ENCODE measurements at places on chromosomes 3 and 15. TPM values are rescaled to one million over a fixed set of nuclear protein-coding genes. Genes with fewer than 3 reads are reported as not detected.

- H3K36me3 ChIP-seq: no peaks in the 10 kb centered on the region
- DNase-seq: no peak
- no peak overlapping the region for H3K27ac ChIP-seq
- no peaks in the 10 kb centered on the region for H3K27me3 ChIP-seq
- H3K4me3 ChIP-seq: no peak overlapping the region
- no peaks in the 10 kb centered on the region for H3K4me1 ChIP-seq
These were observed 32.0 kb upstream of the SEMA6D start for GRCh38 chr15:47685141-47685870.

DNA sequence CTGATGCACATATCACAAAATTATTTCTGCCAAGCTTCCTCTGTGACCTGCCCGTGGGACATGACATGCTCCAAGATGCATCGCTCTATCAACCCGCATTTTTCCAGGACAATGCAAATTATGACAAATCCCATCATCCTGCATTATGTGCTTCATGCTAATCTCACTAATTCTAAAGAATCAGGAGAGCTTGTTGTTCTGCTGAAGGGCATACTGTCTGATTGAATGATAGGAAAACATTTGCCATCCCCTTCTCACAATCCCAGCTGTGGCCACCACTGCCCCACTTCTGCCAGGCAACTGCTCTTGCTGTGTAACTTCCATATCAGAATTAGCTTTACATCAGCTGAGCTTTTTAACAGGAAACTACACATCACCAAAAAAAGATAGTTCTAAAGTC is 203.5 kb upstream of the NANOGP8 start:
- no peak for DNase-seq
- H3K27ac ChIP-seq: no peak overlapping the region
- H3K4me1 ChIP-seq: no peaks in the 10 kb centered on the region
- H3K27me3 ChIP-seq: no peaks in the 10 kb centered on the region
- no peaks in the 10 kb centered on the region for H3K36me3 ChIP-seq

DNA sequence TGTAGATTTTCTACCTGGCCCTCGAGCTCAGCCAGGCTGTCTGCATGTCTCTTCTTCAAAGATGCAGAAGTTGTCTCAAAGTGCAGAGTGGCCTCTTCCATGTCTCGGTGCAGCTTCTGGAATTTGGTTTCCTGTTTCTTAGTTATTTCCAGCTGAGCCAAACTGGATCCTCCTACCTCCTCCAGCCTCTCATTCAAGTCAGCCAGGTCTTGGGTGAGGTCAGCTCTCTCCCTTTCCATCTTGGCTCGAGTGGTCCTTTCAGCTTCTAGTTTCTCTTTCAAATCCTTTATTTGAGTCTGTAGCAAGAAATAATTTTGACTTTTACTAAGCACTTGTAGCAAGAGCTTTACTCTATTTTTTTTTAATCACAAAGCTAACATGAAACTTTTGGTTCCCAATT is 81.8 kb downstream of the MYH15 start:
- H3K27me3 ChIP-seq: no peaks in the 10 kb centered on the region
- H3K4me1 ChIP-seq: no peaks in the 10 kb centered on the region
- H3K27ac ChIP-seq: no peak overlapping the region
- H3K4me3 ChIP-seq: no peak overlapping the region

DNA sequence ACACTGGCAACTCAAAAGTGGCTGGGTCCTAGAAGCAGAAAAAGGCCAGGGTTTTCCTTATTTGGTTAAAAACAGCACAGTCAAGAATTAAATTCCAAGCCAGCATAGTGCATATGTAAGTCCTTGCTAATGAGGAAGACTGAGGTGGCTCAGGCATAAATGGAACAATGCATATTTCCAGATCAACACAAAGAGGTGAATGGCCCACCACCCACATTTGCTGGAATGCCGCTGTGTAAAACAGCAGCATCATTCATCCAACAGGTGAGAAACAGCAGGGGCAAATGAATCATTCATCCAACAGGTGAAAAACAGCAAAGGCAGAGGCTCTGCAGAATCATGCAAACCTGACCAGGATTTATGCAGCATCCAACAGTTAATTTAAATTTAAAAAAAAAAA is 32.9 kb downstream of the GPR176 start:
- no peaks in the 10 kb centered on the region for H3K36me3 ChIP-seq
- H3K27me3 ChIP-seq: no peaks in the 10 kb centered on the region
- DNase-seq: no peak
- no peaks in the 10 kb centered on the region for H3K4me1 ChIP-seq

- H3K27ac ChIP-seq: no peak overlapping the region
- H3K4me1 ChIP-seq: no peaks in the 10 kb centered on the region
- DNase-seq: no peak
- H3K36me3 ChIP-seq: no peaks in the 10 kb centered on the region
- H3K4me3 ChIP-seq: no peak overlapping the region
These were observed 40.7 kb downstream of the DENND6A start for GRCh38 chr3:57652203-57652602.

GRCh38 chr3:152322756-152323155 is 54.0 kb downstream of the MBNL1 start:
- H3K4me1 ChIP-seq: peaks cover 35% of the 10 kb centered on the region
- no peak for DNase-seq
- H3K27me3 ChIP-seq: no peaks in the 10 kb centered on the region
- no peak overlapping the region for H3K27ac ChIP-seq
- H3K4me3 ChIP-seq: no peak overlapping the region
- H3K36me3 ChIP-seq: no peaks in the 10 kb centered on the region

DNA sequence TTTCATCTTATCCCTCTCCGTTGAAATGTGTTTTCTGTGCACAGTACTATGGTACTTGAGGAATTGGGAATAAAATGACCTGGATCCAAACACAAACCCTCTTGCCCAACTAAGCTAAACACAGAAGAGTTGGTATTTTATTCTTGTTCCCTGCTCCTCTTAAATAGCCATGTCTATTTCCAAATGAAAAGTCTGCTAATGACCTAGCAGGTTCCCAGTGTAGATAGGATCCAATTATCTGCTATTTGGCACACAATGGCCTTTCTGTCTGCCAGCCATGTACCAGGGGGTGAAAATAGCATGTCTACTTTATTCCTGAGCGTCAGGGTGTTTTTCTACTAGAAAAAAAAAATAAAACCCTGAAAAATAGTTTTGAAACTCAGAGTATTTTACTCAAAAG is 657.0 kb upstream of the NAALADL2 start:
- no peak for DNase-seq
- no peaks in the 10 kb centered on the region for H3K4me1 ChIP-seq
- no peak overlapping the region for H3K4me3 ChIP-seq
- H3K27me3 ChIP-seq: no peaks in the 10 kb centered on the region
- H3K27ac ChIP-seq: no peak overlapping the region

DNA sequence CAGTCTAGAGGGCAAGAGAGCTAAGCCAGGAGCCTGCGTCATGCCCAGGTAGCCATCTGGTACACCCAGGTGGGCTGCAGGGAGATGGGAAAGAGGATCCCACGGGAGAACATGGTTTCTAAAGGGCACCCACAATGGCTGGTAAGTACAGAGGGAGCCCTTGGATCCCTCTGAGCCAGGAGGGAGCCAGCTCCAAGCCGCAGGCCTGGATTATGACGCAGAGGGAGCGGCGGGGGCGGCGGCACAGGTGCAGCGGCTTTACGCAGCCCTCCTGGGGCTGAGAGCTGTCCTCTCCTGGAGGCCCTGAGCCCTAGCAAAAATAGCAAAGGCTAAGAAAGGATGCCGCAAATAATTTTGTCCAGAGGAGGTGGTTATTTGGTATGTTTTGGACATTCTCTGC is 2.8 kb downstream of the CAV3 start:
- H3K27ac ChIP-seq: no peak overlapping the region
- H3K4me1 ChIP-seq: no peaks in the 10 kb centered on the region
- no peak overlapping the region for H3K4me3 ChIP-seq
- DNase-seq: no peak
- peaks cover 3% of the 10 kb centered on the region for H3K27me3 ChIP-seq

DNA sequence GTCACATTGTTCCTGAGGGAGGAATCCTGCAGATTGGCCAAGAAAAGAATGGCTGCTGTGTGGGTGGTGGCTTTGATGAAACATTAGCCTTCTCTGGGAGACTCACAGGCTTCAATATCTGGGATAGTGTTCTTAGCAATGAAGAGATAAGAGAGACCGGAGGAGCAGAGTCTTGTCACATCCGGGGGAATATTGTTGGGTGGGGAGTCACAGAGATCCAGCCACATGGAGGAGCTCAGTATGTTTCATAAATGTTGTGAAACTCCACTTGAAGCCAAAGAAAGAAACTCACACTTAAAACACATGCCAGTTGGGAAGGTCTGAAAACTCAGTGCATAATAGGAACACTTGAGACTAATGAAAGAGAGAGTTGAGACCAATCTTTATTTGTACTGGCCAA is 6.1 kb downstream of the PTX3 start:
- no peak overlapping the region for H3K27ac ChIP-seq
- H3K4me1 ChIP-seq: peaks cover 4% of the 10 kb centered on the region
- peaks cover 21% of the 10 kb centered on the region for H3K27me3 ChIP-seq
- no peaks in the 10 kb centered on the region for H3K36me3 ChIP-seq

GRCh38 chr3:9659849-9660248 is 10.5 kb downstream of the MTMR14 start:
- DNase-seq: no peak
- H3K27ac ChIP-seq: no peak overlapping the region
- H3K36me3 ChIP-seq: peaks cover 100% of the 10 kb centered on the region

Gene CFAP161
- total RNA-seq: 0.64 TPM

Gene DZIP1L
- 14.0 TPM for total RNA-seq
